Stimulated activated CD8-positive, alpha-beta memory T cell treated with anti-CD3 and anti-CD28 coated beads, Interleukin-7, amount 100 ng/mL, for 48 hours (primary cell): ENCODE measurements at places on chromosomes 6 and 20.

DNA sequence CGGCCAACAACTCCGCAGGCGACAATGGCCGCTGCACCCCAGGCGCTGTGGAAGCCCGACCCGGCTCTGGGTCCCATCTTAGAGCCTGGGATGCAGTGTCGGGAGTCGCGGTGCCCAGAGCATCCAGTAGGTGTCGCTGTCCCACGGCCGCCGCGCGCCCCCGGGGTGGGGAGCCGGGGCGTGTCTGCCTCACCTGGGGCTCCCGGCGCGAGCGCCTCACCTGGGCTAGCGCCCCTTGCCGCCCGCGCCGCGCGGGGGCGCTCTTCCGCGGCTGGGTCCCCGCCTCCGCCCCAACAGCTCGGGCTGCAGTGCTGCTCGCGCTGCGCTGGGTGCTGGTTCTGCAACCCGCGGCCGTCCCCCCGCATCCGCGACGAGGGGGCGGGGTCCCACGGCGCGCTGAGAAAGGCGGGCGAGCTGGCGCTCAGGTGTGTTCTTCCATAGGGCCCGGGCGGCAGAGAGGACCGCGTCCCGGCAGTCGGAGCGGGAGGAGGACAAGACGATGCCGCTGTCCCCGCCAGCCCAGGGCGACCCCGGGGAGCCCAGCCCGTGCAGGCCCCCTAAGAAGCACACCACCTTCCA lies at the start of gene CRYBG1:
TSS of gene CRYBG1 (plus strand) at position 308 of the 579 bp plus-strand sequence. CDS start at position 500, 192 bp downstream.
- DNase-seq: peak; percentile 29

DNA sequence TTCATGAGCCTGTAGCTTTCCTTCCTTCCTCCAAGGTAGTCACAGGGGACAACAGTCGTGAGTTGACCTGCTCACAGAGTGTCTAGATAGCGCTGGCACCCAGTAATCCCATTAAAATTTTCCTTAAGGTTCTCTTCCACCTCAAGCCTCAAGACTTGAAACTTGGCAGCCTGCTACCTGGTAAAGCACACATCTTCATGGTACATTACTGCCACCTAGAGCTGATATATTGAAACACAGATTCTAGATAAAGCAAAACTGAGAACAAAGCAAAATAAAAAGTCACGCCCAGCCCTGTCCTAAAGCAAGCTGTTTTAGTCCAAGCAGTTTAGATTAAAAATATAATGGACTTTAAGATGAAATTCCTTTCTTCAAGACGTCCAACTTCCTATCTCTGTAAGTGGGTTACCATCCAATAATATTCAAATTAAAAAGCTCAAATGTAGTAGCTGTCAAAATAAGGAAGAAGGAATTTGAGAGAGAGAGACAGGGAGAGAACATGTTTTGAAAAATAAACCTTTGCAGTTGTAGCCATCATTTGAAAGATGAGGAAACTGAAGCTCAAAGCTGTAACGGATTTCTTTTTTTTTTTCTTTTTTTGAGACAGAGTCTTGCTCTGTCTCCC lies 50.7 kb upstream of the CD83 start:
- DNase-seq: no peak

GRCh38 chr20:46368902-46369268 lies 37.5 kb downstream of the ELMO2 start:
- DNase-seq: no peak

DNA sequence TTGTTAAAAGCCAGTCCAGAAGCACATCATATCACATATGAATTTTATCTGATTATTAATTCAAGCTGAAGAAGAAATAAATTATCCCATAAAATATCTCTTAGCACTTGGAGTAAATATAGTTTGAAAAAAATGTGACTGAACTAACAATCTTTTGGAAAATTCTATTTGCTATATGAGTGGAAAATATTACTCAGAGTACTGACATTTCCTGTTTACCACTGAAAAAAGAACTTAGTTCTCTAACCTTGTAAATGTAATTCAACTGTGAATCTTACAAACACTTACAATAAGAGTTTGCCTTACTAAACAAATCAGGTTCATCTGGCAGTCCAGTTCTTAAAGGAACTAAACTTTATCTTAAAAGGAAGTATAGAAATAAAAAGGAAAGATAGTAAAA lies 44.2 kb downstream of the MOXD1 start:
- DNase-seq: no peak

DNA sequence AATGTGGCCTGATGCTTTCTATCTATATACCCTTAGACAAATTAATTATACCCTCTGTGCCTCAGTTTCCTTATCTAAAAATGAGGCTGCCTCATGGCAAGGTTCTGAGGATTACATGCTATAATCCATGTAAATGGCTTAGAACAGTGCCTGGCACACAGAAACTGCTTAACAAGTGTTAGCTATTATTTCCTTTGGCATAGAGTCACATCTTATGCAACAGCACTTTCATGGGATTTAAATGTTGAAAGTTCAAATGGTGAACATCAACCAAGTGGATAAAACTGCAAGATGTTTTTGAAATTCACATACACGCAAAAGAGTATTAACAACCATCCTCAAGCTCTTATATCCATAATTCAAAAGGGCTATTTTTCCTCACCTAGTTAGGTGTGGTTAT lies 202.8 kb upstream of the JAG1 start:
- no peak for DNase-seq

DNA sequence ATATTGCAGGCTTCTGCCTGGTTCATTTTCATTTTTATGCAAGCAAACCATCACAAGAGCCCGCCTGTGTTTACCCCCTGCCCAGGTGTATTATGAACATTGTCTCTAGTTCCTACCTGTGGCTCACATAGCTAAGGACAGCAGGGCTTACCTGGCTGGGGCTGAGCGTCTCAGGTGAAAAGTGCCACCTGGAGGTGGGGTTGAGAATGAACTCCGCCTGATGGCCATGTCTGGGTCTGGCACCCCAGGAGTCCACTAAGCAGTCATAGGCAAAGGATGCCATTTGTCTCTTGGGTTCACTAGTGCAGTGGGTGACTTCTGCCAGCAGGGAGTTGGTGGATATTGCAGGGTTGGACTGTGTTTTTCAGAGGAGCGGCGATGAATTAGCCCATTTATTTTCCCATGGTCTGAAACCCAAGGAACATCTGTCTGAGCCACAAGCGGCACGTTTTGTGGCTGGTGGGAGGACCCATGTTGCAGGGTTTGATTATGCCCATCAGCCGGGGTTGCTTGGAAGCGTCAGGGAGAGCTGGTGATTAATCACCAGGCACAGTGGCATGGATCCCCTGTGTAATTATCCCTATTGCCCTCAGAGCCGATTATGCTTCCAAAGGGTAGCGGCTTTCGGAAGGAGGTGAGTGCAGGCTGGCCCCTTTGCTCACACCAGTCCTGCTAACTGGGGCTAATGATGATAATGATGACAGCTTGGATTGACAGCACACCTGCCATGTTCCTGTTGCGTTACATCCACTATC lies 92.1 kb downstream of the CDH26 start:
- DNase-seq: no peak
